ENCODE measurements at places on chromosomes 3 and 15.

DNA sequence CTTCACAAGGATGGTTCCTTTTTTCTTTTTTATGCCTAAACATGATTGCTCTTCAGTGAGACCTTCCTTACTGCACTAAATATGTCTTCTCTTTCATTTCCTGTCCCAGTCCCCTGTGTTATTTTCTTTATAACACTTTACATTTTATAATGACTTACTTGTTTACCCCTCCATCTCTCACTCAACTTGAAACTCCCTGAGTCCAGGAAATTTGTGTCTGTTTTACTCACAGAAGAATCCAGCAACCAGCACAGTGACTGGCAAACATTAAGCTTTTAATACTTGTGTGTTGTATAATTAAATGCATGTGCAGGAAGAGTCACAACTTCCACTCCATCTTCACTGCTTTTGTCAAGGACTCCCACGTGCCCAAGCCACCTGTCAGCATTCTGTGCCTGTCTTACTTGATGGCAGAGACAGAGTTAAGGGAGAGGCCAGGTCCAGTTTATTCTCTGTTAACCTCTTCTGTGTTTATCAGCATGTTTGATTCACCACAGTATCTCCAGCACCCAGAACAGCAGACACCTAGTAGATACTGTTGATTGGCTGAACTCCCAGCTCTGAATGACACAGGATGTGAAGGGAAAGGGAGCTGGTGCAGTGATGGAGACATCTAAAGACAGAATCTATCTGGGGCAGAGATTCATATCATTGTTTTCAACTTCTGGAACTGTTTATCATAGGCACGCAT lies 42.8 kb downstream of the SSR3 start:
- H3K4me1 ChIP-seq, result no peaks in the 10 kb centered on the region
- no peaks in the 10 kb centered on the region for H3K36me3 ChIP-seq
- H3K27ac ChIP-seq, result no peak overlapping the region

GRCh38 chr3:187518616-187519015 lies 150.4 kb downstream of the RTP4 start:
- H3K36me3 ChIP-seq, result no peaks in the 10 kb centered on the region
- no peaks in the 10 kb centered on the region for H3K4me1 ChIP-seq
- H3K27ac ChIP-seq, result no peak overlapping the region
- no peaks in the 10 kb centered on the region for H3K27me3 ChIP-seq
- H3K4me3 ChIP-seq, result no peak overlapping the region
- no peak for DNase-seq

DNA sequence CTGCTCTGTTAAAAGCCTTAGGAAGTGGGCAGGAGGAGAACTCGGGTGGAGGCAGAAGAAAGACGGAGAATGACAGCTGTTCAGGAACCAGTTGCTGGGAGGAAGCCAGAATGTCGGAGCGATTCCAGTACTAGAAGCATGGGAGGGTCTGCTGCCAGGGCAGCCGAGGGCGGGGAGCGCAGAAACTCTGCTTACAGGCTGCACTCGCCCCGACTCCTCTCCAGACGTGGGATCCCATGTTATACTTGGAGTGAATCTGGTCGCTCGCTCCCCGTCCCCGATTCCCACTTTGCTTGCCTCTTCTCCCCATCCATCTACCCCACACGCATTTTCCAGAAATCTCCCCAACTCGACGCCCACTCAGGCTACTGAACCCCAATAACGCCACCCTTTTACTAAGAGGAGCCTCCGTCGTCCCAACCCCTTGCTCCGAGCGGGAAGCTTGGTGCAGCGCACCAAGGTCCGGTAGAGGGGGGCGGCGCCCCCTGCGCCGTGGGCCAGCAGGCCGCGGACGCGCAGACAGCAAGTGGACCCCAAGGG lies 665 bp downstream of the GATM start:
- peak; percentile 64 for DNase-seq
- peak overlapping the region; percentile 15 for H3K27ac ChIP-seq
- peaks cover 9% of the 10 kb centered on the region for H3K4me1 ChIP-seq
- H3K27me3 ChIP-seq, result peaks cover 26% of the 10 kb centered on the region

DNA sequence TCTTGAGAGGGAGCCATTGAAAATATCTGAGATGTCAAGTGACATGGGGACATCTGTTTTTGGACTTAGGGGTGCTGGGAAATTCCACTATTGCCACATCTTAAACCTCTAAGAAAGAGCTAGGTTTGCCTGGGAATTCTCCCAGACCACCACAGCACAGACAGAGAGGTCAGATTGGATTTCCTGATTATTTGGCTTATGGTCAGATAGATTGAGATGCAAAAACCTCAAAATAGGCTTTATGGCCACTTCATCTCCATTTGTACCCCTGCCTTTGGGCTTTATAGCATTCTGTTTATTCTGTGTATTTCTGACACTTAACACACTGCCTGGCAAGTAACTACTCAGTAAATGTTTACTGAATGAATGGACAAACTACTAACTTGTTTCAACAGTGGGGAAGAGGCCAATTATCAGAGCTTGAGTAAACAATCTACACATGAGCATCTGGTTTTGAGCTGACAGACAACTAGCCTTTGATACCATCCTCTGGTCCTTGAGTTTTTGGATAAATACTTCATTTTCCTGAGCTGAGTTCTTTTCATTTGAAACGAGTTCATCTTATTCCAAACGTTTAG lies 81.8 kb downstream of the TP63 start:
- no peak overlapping the region for H3K4me3 ChIP-seq
- DNase-seq, result no peak
- no peaks in the 10 kb centered on the region for H3K36me3 ChIP-seq
- H3K4me1 ChIP-seq, result no peaks in the 10 kb centered on the region

GRCh38 chr15:67335534-67336222 lies 81.1 kb downstream of the IQCH start:
- no peaks in the 10 kb centered on the region for H3K4me1 ChIP-seq
- H3K4me3 ChIP-seq, result no peak overlapping the region
- no peaks in the 10 kb centered on the region for H3K36me3 ChIP-seq
- H3K27ac ChIP-seq, result no peak overlapping the region

- H3K4me1 ChIP-seq, result peaks cover 7% of the 10 kb centered on the region
- H3K27me3 ChIP-seq, result no peaks in the 10 kb centered on the region
- no peak overlapping the region for H3K27ac ChIP-seq
- no peak overlapping the region for H3K4me3 ChIP-seq
Observed at GRCh38 chr3:149460117-149460516, 14.4 kb upstream of the TM4SF4 start.

- DNase-seq, result peak; percentile 24
- H3K36me3 ChIP-seq, result no peaks in the 10 kb centered on the region
- H3K27me3 ChIP-seq, result no peaks in the 10 kb centered on the region
- peak overlapping the region; percentile 61 for H3K27ac ChIP-seq
- no peak overlapping the region for H3K4me3 ChIP-seq
Observed at GRCh38 chr3:150599611-150600297, 3.4 kb upstream of the SELENOT start.

DNA sequence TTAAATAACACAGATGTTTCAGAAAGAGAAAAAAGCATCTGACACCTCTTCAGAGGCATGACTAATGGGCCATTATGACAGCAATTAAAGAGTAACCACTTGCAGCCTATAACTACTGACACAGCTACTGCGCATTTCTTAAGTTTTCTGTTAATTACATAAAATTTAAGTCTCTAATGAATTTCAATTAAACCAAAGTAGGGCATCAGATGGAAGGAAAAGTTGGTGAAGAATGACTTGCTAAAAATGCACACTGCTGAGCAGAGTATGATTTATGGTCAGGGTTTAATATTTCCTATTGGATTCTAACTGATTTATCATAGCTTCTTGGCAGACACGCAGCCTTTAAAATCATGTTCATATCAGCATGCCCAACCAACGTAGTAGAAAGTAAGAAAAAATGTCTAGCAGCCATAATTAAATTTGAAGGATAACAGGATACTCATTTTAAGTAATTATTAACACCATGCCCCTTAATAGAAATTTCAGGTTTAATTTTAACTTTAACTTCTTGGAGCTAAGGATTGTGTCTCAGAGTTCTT lies 140.0 kb downstream of the CBLB start:
- no peaks in the 10 kb centered on the region for H3K4me1 ChIP-seq
- no peak overlapping the region for H3K4me3 ChIP-seq
- H3K36me3 ChIP-seq, result peaks cover 21% of the 10 kb centered on the region
- no peak for DNase-seq
- H3K27me3 ChIP-seq, result no peaks in the 10 kb centered on the region

GRCh38 chr3:186986816-186987215 lies 56.5 kb downstream of the ST6GAL1 start:
- no peak overlapping the region for H3K4me3 ChIP-seq
- H3K36me3 ChIP-seq, result peaks cover 10% of the 10 kb centered on the region
- peaks cover 32% of the 10 kb centered on the region for H3K4me1 ChIP-seq

- no peaks in the 10 kb centered on the region for H3K27me3 ChIP-seq
- H3K4me1 ChIP-seq, result no peaks in the 10 kb centered on the region
- H3K36me3 ChIP-seq, result no peaks in the 10 kb centered on the region
- H3K4me3 ChIP-seq, result no peak overlapping the region
- H3K27ac ChIP-seq, result no peak overlapping the region
Observed at GRCh38 chr3:131360191-131360755, 21.3 kb upstream of the NUDT16 start.

DNA sequence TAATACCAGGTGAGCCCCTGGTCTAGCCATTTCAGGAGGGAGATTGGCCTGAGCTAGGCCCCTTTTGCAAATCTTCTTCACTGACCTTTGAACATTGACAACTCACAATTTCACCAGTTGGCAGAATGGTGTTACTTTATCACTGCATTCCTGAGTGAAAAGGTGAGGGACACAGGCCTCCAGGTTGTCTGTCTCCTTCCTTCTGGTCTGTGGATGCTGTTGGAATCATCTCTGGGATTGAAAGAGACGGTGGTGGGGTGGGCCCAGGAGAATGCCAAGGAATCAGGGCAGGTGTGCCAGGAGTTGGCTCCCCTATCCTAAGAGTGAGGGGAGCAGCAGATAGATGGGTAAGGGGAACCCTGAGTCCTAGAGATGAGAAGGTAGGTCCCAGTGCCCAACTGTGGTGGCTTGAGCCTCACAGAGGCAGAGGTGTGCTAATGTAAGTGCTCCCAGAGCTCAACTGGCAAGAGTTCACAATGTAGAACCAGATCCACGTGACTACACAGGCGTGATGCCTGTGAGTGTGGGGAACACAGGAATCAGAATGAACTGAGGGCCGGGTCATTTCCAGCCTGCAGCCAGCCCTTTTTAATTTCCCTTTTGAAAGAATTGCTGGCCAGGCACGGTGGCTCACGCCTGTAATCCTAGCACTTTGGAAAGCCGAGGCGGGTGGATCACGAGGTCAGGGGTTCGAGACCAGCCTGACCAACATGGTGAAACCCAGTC lies 11.2 kb downstream of the C3orf62 start:
- no peaks in the 10 kb centered on the region for H3K27me3 ChIP-seq
- no peak overlapping the region for H3K27ac ChIP-seq
- no peaks in the 10 kb centered on the region for H3K4me1 ChIP-seq
- no peak for DNase-seq

DNA sequence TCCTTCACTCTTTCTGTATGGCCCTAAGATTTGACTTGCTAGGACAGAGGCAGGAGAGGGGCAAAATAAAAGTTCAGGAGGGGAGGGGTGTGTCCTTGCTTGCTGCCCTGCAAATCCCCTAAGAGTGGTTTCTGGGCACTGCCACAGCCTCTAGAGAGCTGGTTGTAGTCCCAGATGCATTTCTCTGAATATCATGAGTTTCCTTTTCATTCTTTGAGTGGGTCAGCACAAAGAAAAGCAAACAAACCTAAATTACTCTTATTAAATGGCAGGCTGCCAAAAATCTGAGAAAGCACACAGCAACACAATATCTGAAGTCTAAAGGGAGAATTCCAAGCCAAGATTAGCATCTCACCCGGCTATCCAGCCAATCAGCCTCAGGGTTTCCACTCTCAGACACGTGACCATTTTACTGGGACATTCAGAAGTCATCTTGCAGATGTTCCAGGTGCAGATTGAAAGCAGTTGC lies 919.3 kb downstream of the TUSC7 start:
- H3K27ac ChIP-seq, result no peak overlapping the region
- H3K27me3 ChIP-seq, result no peaks in the 10 kb centered on the region
- no peaks in the 10 kb centered on the region for H3K36me3 ChIP-seq
- no peak overlapping the region for H3K4me3 ChIP-seq
- H3K4me1 ChIP-seq, result peaks cover 3% of the 10 kb centered on the region

DNA sequence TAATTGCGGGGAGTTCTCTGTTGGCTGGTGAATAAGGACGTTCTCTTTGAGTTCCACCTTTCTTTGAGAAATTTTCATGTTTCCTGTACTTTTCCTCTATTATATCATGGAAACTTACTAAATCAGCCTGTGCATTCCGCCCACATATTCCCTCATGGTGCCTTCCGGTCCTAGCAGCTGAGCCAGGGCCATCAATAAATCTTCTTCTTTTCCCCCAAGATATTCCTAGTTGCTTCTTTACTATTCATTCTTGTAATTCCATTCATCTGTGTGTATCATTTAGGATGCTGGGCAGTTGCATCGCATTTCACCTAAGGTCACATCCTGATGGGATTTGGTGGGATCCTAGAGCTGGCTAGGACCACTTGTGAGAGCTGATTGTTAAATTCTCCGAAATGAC lies 139.2 kb downstream of the RBMS3 start:
- no peaks in the 10 kb centered on the region for H3K27me3 ChIP-seq
- H3K27ac ChIP-seq, result no peak overlapping the region
- no peak for DNase-seq

GRCh38 chr3:8154617-8155016 lies 347.0 kb upstream of the LMCD1 start:
- no peaks in the 10 kb centered on the region for H3K27me3 ChIP-seq
- no peak overlapping the region for H3K4me3 ChIP-seq
- no peak for DNase-seq
- H3K27ac ChIP-seq, result no peak overlapping the region
- no peaks in the 10 kb centered on the region for H3K4me1 ChIP-seq
- no peaks in the 10 kb centered on the region for H3K36me3 ChIP-seq

GRCh38 chr15:83431521-83431920 lies 15.6 kb upstream of the SH3GL3 start:
- no peak overlapping the region for H3K27ac ChIP-seq
- no peak for DNase-seq
- H3K4me1 ChIP-seq, result no peaks in the 10 kb centered on the region
- no peaks in the 10 kb centered on the region for H3K36me3 ChIP-seq
- no peak overlapping the region for H3K4me3 ChIP-seq
- H3K27me3 ChIP-seq, result no peaks in the 10 kb centered on the region

GRCh38 chr3:43522727-43523362 lies 99.0 kb downstream of the ANO10 start:
- no peaks in the 10 kb centered on the region for H3K36me3 ChIP-seq
- no peak overlapping the region for H3K4me3 ChIP-seq
- no peaks in the 10 kb centered on the region for H3K4me1 ChIP-seq
- no peaks in the 10 kb centered on the region for H3K27me3 ChIP-seq
- DNase-seq, result no peak

DNA sequence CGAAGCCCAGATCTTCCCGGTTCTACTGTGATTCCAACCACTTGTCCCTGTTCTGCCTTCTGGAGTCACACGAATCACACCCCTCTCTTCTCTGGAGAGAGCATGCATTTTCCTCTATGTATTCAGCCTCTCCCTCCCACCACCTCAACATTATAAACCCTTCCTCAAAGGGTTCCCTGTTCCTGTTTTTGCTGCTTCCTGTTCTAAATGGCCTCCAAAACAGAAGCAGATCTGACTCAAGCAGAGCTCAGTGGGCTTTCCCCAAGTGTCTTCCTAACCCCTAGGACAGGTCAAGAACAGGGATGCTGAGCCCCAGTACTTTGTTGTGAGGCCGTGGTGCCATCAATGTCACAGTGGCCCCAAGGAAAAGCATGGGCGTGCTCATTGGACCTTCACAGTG lies 75.7 kb upstream of the ARNT2 start:
- no peak for DNase-seq
- H3K4me1 ChIP-seq, result no peaks in the 10 kb centered on the region
- H3K27ac ChIP-seq, result no peak overlapping the region
- H3K27me3 ChIP-seq, result no peaks in the 10 kb centered on the region
- H3K36me3 ChIP-seq, result no peaks in the 10 kb centered on the region

- no peak overlapping the region for H3K27ac ChIP-seq
- DNase-seq, result no peak
- H3K27me3 ChIP-seq, result no peaks in the 10 kb centered on the region
Observed at GRCh38 chr3:150544041-150544440, 2.3 kb downstream of the SERP1 start.
